ENCODE measurements at places on chromosomes 3 and 15.

DNA sequence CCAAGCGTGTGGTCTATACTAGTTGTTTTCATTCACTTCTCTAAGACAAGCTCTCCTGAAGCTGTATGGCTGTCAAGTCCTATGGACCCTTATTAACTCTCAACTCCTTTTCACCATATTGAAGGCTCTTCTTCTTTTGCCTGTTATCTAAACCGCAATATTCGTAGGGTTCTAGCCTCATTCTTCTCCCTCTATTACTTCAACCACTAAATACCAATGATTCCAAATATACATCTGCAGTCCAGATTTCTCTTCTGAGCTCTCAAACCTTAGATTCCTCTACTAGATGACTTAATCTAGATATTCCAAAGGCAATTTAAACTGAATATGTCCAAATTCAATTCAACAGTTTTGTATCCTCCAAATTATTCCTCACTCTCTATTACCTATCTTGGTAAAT is 24.6 kb downstream of the AQR start:
- DNase-seq: no peak

DNA sequence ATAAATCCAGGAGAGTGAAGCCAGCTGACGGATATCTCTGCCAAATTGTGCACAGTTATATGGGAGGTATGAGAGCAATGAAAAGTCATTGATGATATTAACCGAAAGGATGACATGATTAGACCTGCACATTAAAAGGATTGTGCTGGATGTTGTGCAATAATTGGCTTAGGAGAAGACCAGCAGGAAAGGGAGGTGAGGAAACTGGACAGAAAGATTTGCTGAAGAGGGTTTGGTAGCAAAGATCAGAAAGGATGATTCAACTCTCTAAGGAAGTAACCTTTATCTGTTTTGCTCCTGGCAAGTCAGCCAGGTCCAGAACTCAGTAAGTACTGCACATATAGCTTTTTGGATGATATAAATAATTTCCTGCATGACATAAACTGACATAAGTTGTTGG is 704.7 kb downstream of the GRM7 start:
- DNase-seq: no peak

DNA sequence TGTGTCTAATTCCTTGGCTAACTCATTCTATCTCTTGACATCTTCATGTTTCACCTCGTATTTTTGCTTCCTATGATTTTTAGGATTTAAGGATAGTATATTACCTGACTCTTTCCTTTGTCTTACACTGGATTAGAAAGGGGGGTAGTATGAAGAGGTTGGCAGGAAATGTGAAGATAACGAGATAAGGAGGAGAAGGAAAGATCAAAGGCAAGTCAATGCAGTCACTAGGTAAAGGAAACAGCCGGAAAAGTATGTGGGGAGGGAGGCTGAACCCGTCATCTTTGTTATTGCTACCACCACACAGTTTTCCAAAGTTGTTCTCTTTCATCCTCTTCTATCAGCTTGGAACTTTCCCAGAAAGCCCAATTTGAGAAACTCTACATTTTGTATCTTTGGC is 90.6 kb downstream of the SLC9A9 start:
- DNase-seq: no peak

DNA sequence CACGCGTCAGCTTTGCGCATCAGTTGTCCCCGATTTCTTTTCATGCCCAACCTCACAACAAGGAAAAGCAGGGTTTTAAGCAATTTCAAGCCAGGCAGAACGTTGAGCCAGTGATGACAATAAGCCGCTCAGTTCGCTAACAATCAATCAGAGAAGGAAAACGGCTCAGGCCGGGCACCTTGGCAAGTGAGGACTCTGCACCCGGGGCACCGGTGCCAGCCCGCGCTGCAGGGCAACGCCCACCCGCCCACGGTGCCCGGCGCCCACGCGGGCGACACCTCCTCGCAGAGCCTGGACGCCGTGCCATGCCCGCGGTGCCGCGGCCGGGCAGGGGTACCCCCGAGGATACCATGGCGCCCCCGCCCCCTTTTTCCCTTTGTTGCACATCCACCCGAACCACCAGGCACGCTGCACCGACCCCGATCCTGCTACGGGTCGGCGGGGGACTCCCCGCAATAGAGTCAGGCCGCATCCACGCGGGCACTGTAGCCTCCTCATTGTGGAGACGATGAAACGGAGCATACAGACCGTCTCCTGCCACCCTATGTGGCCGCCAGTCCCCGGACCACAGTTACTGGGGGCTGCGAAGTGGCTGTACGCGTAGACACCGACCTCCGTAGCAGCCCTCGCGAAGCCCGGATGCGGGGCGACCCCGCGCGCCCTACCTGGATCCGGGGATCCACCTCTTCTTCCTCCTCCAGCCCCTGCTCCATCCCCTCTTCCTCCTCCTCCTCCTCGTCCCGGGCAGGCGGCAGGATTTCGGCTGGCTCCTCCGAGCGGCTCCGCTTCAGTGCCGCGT is 581 bp downstream of the SH3BP5 start:
- no peak for DNase-seq

DNA sequence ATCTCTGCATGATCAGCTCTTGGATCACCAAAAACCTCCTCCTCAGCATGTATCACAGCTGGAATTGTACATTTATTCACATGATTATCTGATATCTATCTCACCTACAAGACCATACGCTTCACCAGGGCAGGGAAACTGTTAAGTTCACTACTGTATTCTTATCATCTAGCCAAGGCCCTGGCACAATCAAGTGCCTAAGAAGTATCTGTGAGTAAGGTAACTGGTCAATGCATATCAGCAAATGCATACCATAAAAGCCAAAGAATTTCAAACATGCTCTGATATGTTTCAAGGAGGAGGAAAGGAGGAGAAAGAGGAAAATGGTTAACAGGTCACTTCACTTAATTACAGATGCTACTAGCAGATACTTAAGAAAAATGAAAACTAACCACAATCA is 158.4 kb downstream of the LIPC start:
- no peak for DNase-seq

Data from stimulated activated CD8-positive, alpha-beta memory T cell treated with anti-CD3 and anti-CD28 coated beads, Interleukin-4, amount 100 ng/mL, for 1 hour (primary cell).